ENCODE measurements at places on chromosomes 12 and 14. TPM values are rescaled to one million over a fixed set of nuclear protein-coding genes. Genes with fewer than 3 reads are reported as not detected.

- DNase-seq, result no peak
- H3K4me1 ChIP-seq, result peaks cover 15% of the 10 kb centered on the region
- no peaks in the 10 kb centered on the region for H3K36me3 ChIP-seq
- no peak overlapping the region for H3K4me3 ChIP-seq
- H3K27me3 ChIP-seq, result peaks cover 19% of the 10 kb centered on the region
Measured at GRCh38 chr14:93785423-93785822, 2.9 kb downstream of the PRIMA1 start.

DNA sequence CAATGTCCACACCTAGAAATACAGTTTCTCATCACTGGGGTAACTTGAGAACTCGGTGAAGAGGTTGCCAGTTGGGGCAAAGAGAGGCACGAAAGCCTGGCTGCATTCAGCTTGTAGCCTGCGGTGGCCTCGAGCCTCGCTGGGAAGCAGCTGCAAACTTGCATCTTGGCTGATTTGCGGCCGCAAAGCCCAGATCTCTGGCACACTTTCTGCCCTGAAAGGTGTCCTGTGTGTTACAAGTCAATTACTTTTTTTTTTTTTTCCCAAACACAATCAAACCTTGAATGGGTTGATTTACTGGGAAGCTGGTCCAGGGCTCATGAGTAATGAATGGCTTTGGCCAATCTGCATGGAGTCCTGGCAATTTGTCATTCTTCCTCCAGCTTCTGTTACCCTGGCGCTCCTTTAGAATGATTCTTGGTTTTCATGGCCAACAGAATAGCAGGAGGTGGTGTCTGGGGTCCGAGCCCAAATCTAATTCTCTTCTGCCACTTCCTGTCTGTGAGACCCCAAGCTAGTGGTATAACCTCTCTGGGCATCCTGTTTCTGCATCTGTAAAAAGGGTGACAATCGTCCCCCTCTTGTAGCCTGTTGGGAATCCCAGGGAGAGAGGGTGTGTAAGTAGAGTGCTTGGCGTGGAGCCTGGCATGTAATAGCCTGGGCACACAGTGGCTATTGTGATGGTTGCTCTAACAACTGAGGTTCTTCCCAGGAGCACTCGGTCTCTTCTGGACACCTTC is 6.7 kb downstream of the BCL7A start:
- no peak overlapping the region for H3K27ac ChIP-seq
- no peak overlapping the region for H3K4me3 ChIP-seq
- peaks cover 9% of the 10 kb centered on the region for H3K27me3 ChIP-seq
- H3K36me3 ChIP-seq, result no peaks in the 10 kb centered on the region

DNA sequence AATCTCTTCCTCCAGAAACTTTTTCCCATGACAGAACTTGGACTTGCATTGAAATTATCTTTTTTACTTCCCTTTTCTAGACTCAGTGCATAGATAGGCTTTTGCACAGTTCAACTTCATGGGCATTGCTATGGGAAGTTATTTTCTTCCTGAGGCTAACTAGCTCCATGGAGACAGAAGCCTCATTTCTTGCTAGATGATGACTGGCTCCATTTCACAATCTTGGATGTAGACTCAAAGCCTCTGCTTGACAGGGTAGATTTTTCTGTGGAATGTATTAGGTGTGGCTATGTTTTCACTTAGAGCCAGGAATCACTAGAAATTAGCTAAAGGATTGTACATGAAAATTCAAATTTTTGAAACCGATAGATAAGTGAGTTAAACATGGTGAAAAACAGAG is 884.1 kb upstream of the MGAT4C start:
- H3K36me3 ChIP-seq, result no peaks in the 10 kb centered on the region
- no peak overlapping the region for H3K4me3 ChIP-seq
- H3K4me1 ChIP-seq, result no peaks in the 10 kb centered on the region
- H3K27ac ChIP-seq, result no peak overlapping the region

DNA sequence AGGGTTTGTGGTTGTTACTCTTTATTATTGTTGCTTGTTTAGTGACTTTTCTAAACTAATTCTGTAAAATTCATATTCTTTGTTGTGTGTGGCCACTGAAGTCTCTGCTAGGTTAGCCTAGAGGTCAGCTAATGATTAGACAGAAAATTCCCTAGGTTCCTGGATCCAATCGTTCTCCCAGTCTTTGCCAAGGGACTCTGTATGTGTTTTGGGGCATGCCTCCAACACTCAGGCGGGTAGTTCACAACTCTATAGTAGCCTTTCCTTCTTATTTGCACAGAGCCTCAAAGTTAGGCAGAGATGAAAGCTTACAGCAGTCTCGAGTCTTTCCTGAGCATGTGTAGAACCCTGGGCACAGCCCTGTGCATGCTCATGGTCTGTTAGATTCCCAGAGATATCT is 32.7 kb upstream of the RIN3 start:
- H3K27ac ChIP-seq, result no peak overlapping the region
- H3K27me3 ChIP-seq, result no peaks in the 10 kb centered on the region
- no peaks in the 10 kb centered on the region for H3K36me3 ChIP-seq
- H3K4me1 ChIP-seq, result no peaks in the 10 kb centered on the region
- no peak overlapping the region for H3K4me3 ChIP-seq

GRCh38 chr12:126369487-126370463 is 1304.5 kb downstream of the AACS start:
- H3K27ac ChIP-seq, result no peak overlapping the region
- no peaks in the 10 kb centered on the region for H3K36me3 ChIP-seq
- H3K4me3 ChIP-seq, result no peak overlapping the region
- DNase-seq, result no peak
- H3K4me1 ChIP-seq, result no peaks in the 10 kb centered on the region

GRCh38 chr14:91378930-91379578 is 38.6 kb downstream of the CCDC88C start:
- no peak overlapping the region for H3K4me3 ChIP-seq
- peaks cover 32% of the 10 kb centered on the region for H3K4me1 ChIP-seq
- no peaks in the 10 kb centered on the region for H3K36me3 ChIP-seq
- H3K27me3 ChIP-seq, result no peaks in the 10 kb centered on the region
- H3K27ac ChIP-seq, result no peak overlapping the region

GRCh38 chr12:95554532-95555071 is 3.3 kb upstream of the USP44 start:
- H3K4me3 ChIP-seq, result no peak overlapping the region
- H3K27me3 ChIP-seq, result peaks cover 3% of the 10 kb centered on the region
- H3K36me3 ChIP-seq, result no peaks in the 10 kb centered on the region
- no peaks in the 10 kb centered on the region for H3K4me1 ChIP-seq
- no peak overlapping the region for H3K27ac ChIP-seq
- no peak for DNase-seq

- no peak for DNase-seq
- H3K27ac ChIP-seq, result no peak overlapping the region
- H3K4me1 ChIP-seq, result no peaks in the 10 kb centered on the region
Measured at GRCh38 chr12:29655861-29656260, 127.9 kb downstream of the TMTC1 start.

DNA sequence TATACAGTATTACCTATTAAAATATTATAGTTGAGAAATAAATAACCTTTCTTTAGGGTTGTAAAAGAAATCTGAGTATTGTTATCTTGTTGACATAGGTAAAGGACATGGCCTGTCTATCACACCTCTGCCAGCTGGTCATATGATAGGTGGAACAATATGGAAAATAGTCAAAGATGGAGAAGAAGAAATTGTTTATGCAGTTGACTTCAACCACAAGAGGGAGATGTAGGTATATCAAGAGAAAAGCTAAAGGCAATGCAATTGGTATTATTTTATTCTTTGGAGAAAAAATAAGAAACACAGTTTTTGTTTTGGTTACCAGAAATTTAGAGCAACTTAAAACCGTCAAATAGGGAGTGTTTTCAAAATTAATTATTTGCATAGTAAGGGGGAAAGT is 13.5 kb downstream of the CPSF2 start:
- H3K36me3 ChIP-seq, result peaks cover 36% of the 10 kb centered on the region
- no peak overlapping the region for H3K27ac ChIP-seq

GRCh38 chr14:100402631-100403030 is 79.5 kb downstream of the SLC25A47 start:
- no peaks in the 10 kb centered on the region for H3K36me3 ChIP-seq
- no peak overlapping the region for H3K4me3 ChIP-seq
- H3K4me1 ChIP-seq, result peaks cover 11% of the 10 kb centered on the region
- H3K27ac ChIP-seq, result no peak overlapping the region
- no peaks in the 10 kb centered on the region for H3K27me3 ChIP-seq
- no peak for DNase-seq

GRCh38 chr12:50621399-50622300 is 116.9 kb downstream of the DIP2B start:
- no peak for DNase-seq
- peaks cover 59% of the 10 kb centered on the region for H3K4me1 ChIP-seq
- H3K27me3 ChIP-seq, result no peaks in the 10 kb centered on the region
- H3K4me3 ChIP-seq, result no peak overlapping the region
- H3K36me3 ChIP-seq, result no peaks in the 10 kb centered on the region

The CMA1 gene
- total RNA-seq, result 0.77 TPM

The ETFBKMT gene
- total RNA-seq, result 5.5 TPM

The PPP2R5E gene
- total RNA-seq, result 37.7 TPM
